Fibroblast of the aortic adventitia (primary cell): ENCODE measurements at places on chromosomes 16 and 17. TPM values are rescaled to one million over a fixed set of nuclear protein-coding genes. Genes with fewer than 3 reads are reported as not detected.

The TMED6 gene
- 0.36 TPM in 1 of 2 replicates, not detected in the other for total RNA-seq

DNA sequence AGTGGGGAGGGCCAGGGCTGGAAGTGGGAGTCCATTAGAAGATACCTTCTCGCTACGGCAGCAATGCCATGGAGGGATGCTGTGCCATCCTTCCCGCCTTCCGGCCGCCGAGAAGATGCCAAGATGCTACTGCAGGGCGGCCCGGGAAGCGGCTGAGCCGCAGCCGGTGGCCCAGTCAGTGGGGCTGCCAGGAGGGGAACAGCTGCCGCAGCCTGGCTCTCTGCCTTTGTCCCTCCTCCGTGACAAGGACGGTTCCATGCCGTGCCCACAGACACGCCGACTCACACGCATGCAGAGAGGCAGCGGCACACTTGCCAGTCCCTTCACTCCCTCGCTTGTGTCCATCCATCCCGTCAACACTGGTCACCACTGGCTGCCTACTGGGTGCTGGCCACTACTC lies 20.2 kb upstream of the NCBP3 start:
- DNase-seq, result no peak

GRCh38 chr16:3220839-3221238 lies 14.1 kb downstream of the ZNF200 start:
- DNase-seq, result no peak

The CCL4L2 gene
- total RNA-seq, result not detected in 2 replicates

The HSPB9 gene
- total RNA-seq, result not detected in 2 replicates

DNA sequence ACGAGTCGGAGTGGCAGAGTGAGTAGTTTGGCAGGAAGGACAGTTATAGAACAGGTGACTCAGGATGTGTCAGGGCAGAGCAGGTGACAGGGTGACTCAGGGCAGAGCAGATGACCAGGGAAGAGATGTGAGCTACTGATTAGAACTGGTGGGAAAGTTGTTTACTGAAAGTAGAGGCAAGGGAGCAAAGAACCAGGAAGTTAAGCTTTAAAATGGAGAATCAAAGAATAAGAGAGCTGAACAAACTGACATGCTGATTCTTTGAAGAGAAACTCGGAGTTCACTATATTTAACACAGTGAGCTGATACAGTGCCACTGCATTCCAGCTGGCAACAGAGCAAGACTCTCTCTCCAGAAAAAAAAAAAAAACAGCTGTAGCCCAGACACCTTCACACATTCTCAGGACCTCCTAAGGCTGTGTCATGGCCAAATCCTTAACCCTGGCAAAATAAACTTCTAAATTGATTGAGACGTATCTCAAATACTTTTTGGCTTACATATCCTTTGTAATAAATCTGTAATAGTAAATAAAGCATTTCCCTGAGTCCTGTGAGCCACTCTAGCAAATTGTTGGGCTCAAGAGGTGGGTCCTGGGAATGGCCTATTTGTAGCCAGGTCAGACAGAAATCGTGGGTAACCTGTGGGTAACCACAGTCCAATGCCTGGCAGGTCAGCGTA lies 12.3 kb upstream of the UBE2I start:
- DNase-seq, result peak; percentile 39

DNA sequence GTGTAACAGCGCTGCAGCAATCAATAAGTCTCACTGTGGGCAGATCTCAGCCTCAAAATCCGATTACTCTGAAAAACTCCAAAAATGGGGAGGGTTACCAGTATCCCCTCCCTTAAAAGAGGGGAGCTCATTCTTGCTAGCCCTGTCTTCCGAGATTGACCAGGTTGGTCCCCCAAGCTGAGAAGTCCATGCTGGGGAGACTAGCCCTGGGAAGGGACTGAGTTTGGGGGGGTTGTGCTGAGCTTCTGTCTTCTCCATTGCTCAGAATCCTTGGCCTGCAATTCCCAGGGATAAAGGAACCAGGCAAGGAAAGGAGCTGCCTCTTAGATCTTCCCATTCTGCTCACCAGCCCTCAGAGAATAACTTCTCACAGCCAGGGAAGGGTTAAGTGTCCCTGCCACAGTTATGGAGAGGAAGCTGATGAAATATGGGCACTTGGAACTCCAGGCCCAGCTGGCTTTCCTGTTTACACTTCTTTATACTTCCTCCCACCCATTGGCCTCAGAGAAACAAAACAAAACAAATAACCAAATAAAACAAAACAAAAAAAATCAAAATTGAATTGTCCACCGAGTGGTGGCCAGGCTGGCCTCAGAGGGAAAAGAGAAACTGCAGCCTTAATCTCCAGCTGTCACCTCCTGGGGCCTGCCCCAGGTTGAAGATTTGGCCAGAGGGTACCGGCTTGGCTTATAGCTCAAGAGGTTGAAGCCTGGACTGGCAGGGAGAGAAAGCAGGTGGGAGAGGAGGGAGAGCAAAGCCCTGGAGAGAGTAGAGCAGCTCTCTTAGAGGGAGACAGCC lies 2.6 kb downstream of the HOXB3 start:
- DNase-seq, result no peak

DNA sequence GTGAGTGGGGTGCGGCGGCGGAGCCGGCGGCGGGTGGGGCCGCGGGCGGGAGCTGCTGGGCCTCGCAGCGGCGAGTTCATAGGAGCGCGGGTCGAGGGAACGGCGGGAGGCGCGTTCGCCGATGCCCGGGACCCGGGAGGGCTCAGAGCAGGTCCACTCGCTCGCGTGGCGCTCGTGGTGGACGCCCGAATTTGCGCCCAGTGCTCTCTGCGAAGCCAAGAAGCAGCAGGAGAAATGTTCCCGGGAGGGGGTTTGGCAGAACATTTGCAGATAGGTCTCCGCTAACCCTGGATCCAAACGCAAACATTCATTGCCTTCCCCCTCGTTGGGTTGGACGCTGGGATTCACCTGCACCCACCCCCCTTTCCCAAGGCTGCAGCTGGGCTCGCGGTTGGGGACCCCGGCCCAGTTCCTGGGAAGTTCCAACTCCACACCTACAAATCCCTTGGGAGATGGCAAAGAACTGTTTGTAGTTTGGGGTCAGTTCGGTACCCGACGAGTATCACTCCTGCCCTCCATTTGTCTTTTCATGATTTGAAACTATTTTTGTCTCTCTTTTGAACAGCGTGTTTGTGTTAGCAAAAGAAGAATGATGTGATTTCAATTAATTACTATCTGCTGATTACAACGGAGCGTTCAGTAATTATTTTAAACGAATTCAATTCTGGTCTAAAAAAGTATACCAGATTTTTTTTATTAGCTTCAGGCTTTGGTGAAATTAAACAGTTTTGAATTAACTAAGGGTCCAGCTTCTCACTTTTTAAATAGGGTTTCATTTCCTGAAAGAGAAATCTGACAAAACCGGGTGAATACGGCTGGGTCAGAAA lies 2.3 kb downstream of the NTN1 start:
- DNase-seq, result no peak

DNA sequence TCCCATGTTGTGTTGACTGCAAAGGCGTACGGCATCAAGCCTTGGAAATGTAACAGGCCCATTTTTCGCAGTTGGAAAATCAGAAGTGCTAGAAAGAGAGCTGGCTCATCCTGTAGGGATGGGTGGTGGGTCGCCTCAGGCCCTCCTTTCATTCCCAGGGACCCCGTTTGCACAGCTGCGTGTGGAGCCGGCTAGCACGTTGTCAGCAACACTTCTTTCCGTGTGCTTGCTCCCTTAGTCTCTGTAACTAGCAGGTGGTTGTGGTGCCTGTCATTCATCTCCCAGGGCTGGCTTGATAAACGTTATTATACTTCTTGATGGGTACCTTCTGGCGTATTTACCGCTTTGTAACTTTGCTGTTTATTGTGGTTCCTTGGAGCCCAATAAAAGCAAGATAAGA lies 239.0 kb upstream of the CACNG5 start:
- no peak for DNase-seq

The SLC16A6 gene
- 0.09 TPM in 1 of 2 replicates, not detected in the other for total RNA-seq

GRCh38 chr16:4190712-4191333 lies 51.1 kb downstream of the SRL start:
- no peak for DNase-seq

DNA sequence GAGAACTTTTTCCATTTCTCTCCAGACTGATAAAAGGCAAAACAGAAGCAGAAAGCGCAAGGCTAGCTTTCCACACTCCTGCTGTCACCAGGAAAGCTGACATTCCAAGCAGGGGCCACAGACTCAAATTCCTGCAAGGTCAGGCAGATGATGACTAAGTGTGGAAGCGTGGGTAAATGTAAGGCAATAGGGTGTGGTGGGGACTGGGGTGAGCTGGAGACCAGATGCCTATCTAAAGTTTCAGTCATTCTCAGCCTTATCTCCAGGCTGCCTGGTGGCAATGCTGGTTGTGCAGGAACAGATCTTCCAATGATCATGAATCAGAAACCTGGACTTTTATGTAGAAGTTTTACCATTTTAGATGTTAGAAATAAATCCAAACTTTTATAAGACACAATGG lies 224.1 kb downstream of the GSG1L start:
- peak; percentile 13 for DNase-seq

GRCh38 chr17:17086585-17086984 lies 44.3 kb downstream of the MPRIP start:
- no peak for DNase-seq

GRCh38 chr17:80742581-80743180 lies 198.0 kb downstream of the RPTOR start:
- no peak for DNase-seq

The ABCA10 gene
- total RNA-seq, result 2.8 and 7.5 TPM in 2 replicates

DNA sequence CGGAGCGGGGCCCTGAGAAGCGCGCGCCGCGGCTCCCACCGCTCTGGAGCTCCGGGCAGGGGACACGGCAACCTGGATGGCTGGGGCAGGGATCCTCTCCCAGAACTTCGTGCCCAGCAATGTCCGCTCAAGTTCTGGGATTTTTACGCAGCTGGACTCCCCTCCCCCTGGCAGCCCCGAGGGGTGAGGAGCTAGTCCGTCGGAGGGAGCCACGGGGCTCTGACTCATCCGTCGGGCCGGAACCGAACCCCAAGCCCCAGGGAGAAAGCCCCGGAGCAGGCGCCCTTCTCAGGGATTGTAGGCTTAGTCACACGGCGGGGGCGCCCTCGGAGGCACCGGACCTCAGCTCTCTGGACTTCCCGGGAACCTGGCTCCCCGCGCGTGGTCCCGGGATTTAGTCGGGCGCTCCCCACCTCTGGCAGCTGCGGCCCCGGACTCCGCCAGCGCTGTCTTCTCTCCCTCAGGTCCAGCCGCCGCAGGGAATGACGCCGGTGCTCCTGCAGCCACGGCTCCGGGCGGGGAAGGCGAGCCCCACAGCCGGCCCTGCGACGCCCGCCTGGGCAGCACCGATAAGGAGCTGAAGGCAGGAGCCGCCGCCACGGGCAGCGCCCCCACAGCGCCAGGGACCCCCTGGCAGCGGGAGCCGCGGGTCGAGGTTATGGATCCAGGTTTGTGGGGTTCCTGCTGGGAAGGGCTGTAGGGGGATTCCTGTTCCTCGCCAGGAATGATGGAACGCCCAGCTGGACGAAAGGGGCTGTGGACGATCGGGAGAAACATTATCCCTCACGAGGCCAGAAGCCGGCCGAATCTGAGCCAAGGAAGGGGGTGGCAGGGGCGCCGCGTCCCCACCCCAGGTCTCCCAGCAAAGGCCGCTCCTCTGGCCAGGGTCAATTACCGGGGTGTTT lies 830 bp downstream of the SPHK1 start:
- peak; percentile 70 for DNase-seq

DNA sequence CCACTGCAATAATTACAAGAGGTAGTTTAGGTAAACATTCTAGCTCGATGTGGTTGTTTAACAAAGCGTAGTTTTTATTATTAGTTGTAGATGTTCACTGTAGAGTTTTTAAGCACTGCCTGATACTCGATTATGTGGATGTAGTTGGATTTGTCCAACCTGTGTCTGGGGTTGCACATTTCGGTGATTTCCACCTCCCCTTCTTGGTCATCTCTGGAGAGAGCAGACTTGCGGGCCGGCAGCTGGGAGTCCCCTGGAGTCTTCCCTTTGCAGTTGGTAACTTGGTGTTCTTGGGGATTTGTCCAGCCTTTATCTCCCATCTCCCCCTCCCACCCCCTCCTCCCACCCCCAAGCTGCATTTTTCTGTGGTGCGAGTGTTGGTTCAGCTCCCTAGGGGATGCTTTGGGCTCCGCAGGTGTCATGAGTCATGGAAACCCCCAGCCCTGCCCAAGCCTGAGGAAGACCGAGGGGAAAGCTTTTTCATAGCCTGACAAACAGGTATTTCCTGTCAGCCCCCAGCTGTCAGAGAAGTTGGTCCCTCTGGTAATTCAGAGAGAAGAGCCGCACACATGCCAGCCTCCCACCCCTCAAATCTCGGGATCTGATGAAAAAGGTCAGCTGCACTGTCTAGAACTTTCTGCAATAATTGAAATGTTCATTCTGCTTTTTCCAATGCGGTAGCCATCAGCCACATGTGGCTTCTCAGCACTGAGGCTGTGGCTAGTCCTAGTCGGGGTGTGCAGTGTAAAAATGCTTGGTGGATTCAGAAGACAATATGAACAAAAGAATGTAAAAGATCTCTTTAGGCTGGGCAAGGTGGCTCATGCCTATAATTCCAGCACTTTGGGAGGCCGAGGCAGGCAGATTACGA lies 50.3 kb downstream of the KSR1 start:
- no peak for DNase-seq

- DNase-seq, result no peak
These were observed 39.8 kb downstream of the RAB11FIP4 start for GRCh38 chr17:31431098-31431851.

GRCh38 chr16:5601957-5602356 lies 504.4 kb upstream of the EEF2KMT start:
- DNase-seq, result no peak

DNA sequence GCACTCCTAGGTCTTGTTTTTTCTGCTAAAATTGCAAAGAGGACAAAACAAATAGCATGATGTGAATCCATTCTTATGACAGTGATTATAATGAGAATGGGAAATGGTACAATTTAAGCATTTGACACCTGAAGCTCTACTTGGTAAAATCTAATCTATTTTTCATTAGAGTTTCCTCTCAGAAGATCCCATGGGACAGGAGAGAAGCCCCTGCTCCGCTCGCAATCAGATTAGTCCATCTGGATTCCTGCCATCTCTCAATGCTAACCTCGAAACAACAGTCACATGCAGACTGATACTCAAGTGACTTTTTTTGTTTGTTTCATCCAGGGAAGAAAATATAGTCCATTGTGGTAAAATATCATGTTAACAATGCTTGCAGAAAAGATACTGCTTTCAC lies 107.4 kb upstream of the TOM1L1 start:
- no peak for DNase-seq
